ENCODE measurements at places on chromosomes 7 and 10.

- no peak for DNase-seq
Observed at GRCh38 chr7:44814919-44815318, 18.4 kb downstream of the PPIA start.

DNA sequence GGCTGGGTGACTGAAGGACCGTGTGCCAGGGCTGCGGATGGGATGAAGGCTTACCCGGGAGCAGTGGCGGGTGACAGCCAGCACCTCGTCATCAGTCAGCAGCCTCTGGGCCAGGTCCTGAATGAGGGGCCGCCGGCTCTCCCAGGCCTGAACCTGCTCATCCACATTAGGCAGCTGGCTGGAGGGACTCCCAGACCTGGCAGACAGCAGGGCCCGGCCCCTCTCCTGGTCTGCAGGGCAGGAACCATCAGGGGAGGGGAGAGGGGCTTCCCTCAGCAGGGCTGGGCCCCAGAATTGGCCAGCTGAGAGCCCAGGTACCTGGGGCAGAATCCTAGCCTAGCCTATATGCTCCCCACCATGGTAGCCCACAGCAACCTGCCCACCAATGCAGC lies 15.4 kb downstream of the PDZD7 start:
- no peak for DNase-seq

- no peak for DNase-seq
Observed at GRCh38 chr7:130560972-130561371, 69.1 kb downstream of the MEST start.

DNA sequence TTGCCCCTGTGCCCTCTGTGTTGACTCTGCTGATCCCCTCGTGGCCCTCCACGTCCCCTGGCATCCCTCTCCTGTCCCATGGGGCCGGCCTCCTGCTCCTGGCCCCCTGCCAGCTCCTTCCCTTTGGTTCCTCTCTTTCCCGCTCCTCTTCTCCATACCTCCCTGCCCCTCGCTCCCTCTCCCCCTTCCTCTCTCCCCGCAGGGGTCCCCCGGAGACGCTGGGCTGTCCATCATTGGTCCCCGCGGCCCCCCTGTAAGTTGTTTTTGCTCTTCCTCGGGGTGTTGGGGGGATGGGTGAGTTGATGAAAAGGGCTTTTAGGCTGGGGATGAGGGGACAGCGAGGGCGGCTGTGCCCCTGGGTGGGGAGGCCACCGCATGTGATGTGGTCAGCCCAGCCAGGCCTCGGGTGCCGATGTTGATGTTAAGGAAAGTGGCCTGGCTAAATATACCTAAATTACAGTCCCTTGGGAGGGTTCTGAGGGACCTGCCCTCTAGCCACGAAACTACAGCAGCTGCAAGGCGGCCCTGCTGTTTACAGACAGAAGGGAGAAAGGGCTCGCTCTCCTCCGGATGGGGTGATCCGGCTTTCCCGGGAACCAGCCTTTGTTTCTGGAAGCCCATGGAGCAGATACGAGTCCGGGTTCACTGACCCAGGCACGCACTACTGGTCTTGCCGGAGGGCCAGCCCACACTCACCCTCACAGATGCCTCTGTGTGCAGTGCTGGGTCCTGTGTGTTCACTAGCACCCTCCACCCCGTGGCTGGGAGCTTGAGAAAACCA lies 78.8 kb downstream of the COL13A1 start:
- DNase-seq, result peak; percentile 29

- DNase-seq, result no peak
Observed at GRCh38 chr10:97184971-97185325, 811 bp downstream of the SLIT1 start.

DNA sequence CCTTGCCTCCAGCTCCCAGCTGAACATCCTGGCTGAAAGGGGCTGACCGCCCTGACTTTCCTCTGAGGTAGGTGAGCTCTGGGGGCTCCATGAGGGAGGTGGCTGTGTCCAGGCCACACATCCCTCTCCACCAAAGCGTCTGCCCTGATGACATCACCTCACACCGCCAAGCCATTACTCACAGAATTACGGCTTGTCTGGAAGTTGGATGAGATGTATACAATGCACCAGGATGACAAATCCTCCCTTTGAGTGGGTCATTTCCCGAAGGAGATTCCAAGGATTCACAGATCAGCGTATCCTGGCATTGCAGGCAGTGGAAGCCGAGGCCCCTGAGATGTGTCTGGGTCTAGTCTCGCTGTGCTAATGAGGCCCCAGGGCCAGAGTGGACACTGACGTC lies 15.1 kb upstream of the RET start:
- no peak for DNase-seq

GRCh38 chr10:85445702-85446101 lies 920.9 kb downstream of the GRID1 start:
- DNase-seq, result no peak

DNA sequence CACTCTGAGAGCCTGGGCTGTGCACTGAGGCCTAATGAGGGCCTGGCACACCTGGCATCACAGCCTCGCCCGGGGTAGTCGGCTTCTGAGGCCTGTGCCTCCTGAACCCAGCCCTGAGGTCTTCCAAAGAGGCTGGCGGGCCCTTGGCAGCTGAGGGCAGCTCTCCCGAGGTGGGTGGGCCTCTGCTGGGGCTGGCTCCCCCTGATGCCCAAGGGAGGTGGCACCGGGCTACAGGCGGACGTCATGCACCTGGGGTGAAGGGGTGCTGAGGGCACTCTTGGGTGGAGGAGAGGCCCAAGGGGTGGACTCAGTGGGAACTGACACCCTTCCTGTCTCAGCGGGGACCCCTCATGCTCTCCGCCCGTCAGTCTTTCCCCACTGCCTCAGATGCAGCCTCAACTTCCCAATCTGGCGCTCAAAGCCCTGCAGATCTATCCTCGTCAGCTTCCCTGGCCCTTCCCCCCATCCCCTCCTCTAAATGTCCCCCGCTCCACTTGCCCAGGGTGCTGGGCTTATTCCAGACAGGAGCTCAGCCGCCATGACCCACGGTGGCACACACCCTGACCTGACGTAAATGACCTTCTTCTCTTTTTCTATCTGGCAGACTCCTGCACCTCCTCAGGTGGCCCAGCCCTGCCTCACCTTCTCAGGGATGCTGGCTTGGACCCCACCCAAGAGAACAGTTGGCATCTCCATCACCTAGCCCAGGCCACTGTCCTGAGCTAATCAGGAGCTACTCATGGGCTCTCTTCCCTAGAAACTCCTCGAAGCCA lies 38.2 kb downstream of the MYL10 start:
- no peak for DNase-seq

GRCh38 chr7:55532150-55532917 lies 40.0 kb downstream of the VOPP1 start:
- DNase-seq, result no peak

- no peak for DNase-seq
Observed at GRCh38 chr10:101218351-101219138, 10.7 kb downstream of the LBX1 start.

GRCh38 chr10:30454744-30455510 lies 20.9 kb downstream of the MAP3K8 start:
- no peak for DNase-seq

DNA sequence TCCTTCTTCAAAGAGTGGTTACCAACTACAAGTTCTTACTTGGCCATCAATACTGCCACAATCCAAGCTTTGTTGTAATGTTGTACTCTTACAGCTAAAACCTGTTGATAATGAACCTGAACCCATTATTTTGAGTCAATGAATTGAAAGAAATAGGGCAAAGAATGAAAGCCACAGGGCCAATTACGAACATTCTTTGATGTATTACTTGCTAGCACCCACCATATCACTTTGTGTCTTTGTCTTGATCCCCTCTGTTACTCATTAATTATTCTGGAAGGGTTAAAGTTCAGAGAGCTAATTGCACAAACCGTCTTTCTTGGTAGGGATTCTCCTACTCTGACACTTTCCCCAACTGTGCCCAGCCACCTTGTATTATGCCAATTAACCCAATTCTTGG lies 53.2 kb upstream of the TFEC start:
- no peak for DNase-seq

DNA sequence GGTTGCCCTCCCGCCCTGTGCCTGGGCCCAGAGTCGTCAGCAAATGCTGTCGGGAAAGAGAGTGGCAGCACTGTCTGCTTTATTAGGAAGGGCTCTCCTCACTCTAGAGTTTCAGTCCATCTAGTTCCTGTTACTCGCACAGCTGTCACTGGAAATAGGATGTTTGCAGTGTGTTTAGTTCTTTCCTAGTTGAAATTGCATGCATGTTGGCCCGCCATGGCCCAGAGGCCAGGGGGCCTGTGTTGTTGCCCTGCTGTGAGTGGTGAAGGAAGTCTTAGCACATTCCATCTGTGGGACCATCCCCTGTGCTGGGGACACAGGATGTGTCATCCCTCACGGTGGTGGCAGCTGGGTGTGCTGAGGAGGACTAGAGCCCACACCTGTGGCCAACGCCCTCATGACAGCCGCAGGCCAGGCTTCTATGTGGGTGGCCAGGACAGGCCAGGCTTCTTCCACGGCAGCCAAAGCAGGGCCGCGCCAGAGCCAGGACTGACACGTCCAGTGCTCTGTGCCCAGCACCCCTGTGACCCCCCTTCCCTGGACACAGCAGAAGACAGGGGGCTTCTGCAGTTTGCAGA lies 45.4 kb downstream of the ZNF467 start:
- no peak for DNase-seq

DNA sequence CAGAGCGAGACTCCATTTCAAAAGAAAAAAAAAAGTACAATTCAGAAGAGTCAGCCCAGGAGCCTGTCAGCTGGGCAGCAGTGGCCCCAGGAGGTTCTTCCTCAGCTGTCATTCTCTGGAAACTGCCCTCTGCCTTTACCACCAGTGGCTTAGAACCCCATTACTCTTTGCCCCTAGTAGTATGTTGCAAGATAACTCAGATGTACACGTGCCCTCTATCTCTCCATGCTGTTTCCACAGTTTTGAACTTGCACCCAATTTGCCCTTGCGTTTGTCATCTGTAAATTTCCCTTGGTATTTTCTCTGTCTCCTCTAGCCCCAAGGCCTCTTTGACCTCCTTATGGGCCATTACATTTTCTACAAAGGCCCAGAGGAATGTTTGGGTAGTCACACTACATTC lies 56.7 kb upstream of the PRKAR2B start:
- no peak for DNase-seq

DNA sequence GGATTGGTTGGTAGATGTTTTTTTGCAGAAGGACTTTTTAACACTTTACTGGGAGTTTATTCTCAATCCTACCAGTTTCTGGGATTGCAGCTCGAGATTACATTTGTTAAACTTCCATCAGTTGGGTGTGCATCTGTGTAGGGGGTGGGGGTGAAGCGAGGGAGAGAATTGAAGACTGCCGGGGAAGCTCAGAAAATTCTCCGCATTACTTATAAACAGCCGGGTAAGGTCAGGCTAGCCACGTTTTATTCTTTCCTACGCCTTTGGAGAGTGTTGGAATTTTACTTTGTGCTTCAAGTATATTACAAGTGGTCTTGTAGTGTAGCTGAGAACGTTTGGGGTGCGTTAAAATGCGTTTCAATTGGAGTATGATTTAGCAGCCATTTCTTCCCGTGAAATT lies 1.1 kb downstream of the PALS2 start:
- DNase-seq, result no peak

GRCh38 chr7:131546126-131546525 lies 10.3 kb downstream of the PODXL start:
- no peak for DNase-seq

GRCh38 chr7:154892459-154892858 lies 110.5 kb downstream of the PAXIP1 start:
- DNase-seq, result peak; percentile 20

DNA sequence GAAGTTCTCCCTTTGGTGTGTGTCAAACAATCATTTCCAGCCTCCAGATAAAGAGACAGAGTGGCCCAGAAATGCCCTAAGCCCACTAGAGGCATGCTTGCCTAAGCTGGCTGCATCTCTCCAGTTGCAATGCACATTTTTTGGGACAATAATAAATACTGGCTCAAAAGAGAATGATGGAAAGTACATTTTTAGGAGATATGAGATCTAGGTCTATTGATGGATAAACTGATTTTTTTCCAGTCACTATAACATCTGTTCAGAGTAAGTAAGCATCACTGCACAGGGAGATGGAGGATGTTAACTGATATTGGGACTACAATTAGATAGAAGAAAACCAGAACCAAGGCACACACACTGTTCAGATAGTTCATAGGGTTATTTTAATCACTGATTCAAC lies 553.0 kb downstream of the GRM8 start:
- DNase-seq, result no peak

- peak; percentile 32 for DNase-seq
Observed at GRCh38 chr7:115477193-115477651, 553.3 kb downstream of the TFEC start.

DNA sequence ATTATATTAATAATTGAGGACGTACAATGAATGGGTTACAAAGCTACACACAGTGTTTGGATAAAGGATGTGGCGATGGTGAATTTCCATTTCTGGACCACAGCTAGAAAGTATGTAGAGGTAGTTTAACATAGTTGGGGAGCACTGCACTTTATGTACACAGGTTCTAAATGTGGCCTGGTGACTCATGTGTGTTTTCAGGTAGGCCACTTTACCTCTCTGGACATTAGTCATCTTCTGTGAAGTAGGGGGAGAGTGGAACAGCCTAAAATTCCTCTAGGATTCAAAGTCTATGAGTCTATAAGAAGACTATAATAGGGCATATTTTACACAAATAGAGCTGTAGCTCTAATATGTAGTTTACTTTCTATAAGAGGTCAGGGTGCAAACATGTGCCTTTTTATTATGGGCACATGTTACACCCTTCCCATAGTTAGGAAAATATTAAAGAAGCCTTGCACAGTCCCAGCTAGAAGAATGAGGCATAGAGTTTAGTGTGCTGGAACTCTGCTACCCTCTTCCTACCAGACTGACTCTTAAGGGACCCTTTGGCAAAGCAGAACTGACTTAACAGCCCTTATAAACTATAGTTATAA lies 594.9 kb downstream of the LRMDA start:
- no peak for DNase-seq

GRCh38 chr10:585502-585901 lies 104.0 kb downstream of the DIP2C start:
- DNase-seq, result no peak

DNA sequence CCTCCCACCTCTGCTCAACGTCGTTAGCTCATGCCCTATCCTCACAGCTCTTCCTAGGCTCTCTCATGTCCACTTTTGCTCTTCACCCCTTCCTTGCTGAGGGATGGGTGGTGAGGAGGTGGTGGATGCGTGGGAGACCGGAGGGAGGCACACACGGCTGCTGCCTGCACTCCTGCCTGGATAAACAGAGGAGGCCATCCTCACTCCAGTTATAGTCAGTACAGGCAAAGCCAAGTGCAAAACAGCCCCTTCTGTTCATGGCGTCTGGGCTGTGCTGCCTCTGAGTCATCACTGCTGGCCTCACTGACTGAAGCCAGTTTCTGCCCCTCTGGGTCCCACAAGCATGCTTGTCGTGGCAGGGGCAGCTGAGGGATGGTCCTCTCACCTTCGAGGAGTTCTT lies 31.9 kb upstream of the LRRC4 start:
- no peak for DNase-seq

DNA sequence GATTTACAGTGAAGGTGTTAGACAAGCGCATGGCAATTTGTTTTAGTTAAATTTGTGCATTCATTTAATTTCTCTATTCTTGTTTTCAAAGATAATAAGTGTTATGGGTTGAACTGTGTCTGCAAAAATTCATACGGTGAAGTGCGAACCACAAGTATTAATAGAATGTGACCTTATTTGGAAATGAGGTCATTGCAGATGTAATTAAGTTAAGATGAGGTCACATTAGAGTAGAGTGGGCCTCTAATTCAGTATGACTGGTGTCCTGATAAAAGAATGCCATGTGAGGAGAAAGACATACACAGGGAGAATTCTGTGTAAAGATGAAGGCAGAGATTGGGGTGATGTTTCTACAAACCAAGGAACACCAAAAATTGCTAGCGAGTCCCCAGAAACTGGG lies 158.8 kb upstream of the SEMA3E start:
- DNase-seq, result no peak

GRCh38 chr10:6498771-6499170 lies 81.3 kb downstream of the PRKCQ start:
- DNase-seq, result no peak

- DNase-seq, result no peak
Observed at GRCh38 chr10:61140765-61141392, 196.9 kb upstream of the RHOBTB1 start.

Data from neural crest cell (in vitro differentiated cells).